ENCODE measurements at places on chromosomes 11 and 22.

- no peak for DNase-seq
Observed at GRCh38 chr11:77515483-77515882, 41.6 kb upstream of the PAK1 start.

GRCh38 chr11:85277693-85278092, 349.5 kb downstream of the DLG2 start:
- DNase-seq = no peak

DNA sequence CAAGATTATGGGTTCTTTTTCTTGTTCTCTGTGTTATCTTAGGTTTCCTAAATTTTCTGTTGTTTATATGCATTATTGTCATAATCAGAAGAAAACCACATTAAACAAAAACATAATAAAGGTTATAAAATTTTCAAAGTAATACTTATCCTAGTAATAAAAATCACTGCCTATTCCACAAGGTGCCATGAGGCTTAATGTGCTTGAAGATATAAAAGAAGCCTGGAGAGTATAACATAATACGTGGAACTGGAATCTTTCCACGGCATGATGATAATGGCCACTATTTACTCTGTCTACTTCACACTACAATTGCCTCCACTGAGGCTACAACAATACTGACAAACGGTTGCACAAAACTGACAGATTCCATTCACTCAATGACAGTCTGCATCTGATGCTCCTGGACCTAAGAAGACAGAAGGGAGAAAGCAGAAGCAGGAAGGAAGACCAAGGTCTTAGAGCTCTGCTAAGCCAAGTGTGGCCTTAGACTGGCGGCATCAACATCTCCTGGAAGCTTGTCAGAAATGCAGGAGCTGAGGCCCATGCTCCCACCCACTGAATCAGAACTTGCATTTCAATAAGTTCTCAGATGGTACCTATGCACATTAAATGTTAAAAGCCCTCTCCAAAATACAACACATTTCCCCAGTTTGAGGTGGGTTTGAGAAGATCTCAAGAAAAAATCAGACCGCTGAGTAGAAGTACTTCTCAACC, 13.1 kb downstream of the TENM4 start:
- no peak for DNase-seq

DNA sequence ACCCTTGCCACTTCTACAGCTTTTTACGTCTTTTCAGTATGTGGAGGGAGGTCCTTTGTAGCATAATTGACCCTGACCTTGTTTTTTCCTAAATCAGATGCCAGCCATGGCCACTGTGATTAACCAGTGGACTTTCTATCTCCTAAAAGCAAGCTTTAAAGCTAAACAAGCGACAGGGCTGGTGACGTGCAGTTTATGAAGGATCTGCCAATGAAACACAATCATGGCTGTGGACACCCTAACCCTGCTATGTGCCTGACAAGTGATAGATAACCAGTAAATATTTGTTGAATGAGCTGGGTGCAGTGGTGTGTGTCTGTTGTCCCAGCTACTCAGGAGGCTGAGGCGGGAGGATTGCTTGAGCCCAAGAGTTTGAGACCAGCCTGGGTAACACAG, 64.2 kb downstream of the LIF start:
- no peak for DNase-seq

DNA sequence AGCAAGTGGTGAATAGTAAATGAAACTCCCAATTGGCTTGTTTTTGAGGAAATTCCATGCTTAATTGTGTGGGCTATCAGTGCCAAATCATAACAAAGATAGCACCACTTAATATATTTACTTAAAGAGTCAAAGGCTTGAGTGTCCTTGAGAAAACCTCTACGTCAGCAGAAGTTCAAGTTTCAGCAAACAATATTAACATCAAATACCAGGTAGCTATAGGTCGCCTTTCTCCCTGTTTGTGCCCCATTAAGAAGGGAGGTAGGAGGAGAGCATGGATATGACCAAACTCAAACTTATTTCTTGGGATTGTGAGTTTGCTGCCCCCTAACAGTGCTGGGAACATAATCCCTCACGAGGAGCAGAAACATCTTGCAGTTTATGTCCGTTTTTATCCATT, 105.6 kb upstream of the SYN3 start:
- no peak for DNase-seq

Measured in CD14-positive monocyte (primary cell).